RWPE1 (cell line): ENCODE measurements at places on chromosomes 5 and 9.

GRCh38 chr9:137181680-137182079 is 6.7 kb downstream of the ANAPC2 start:
- no peak for DNase-seq

DNA sequence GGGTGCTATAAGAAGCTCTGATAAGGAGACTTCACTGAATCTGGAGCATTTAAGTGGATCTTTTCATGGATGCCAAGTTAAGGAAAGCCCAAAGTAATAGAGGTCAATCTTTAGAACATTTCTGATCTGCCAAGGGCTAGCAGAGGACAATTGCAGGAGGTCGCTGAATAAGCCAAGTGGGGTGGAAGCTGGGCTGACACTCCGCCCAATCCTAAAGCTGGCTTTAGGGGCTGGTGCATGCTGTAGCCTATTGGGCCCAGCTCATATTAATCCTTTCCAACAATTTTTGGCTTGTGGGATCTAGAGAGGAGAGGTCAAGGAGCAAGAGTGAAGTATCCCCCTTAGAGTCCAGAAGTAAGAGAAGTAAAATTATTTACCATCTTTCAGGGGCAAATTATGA is 526.5 kb downstream of the RAB3C start:
- no peak for DNase-seq

DNA sequence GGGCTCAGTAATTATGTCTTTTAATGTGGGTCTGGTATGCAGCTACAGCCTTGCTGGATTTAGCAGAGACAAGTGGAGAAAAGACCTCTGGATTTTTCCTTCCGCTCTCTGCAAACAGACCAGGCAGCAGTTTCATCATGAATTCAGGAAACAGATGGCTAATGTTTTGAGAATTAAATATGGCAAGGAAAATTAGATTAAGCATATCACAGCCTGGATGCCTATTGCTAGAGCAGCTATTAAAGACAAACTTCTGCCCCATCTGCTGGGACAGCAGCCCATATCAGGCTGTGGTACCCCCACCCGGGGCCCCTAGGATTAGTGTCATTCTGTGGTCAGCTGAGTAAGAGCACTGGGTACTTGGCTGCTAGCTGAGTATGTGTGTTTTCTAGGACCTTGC is 6.2 kb downstream of the SKP2 start:
- DNase-seq = no peak

DNA sequence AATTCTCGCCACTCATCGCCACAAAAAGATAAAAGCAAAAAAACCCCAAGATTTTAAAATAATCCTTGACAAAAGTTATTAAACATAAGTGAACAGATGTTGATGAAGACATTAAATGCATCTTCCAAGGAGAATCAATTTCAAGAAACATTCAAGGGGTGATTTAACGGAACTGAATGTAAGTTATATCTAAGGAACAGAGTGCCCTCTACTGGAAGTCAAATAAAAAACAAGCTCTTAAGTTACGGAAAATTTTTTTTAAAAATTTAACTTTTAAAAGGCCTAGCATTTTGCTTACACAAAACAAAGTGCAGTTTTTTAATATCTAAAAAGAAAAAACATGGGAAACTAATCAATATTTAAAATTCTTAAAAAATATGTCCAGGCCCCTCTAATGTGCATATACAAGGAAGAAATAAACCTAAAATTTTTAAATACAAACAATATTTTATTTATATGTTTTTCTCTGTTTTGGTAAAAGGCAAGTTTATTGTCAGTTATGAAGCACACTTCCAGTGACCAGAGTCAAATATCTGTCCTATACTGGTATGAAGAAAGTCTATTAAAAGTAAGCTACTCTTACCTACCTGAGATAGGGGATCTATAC is 28.0 kb downstream of the TEX10 start:
- DNase-seq = peak; percentile 18

GRCh38 chr5:142929587-142929986 is 159.4 kb downstream of the ARHGAP26 start:
- DNase-seq = no peak

GRCh38 chr5:2779459-2779858 is 28.0 kb upstream of the IRX2 start:
- DNase-seq = peak; percentile 20

GRCh38 chr5:169686137-169686536 is 49.1 kb downstream of the DOCK2 start:
- DNase-seq = no peak

- DNase-seq = peak; percentile 18
Measured at GRCh38 chr5:108727236-108727650, 20.5 kb upstream of the FER start.

DNA sequence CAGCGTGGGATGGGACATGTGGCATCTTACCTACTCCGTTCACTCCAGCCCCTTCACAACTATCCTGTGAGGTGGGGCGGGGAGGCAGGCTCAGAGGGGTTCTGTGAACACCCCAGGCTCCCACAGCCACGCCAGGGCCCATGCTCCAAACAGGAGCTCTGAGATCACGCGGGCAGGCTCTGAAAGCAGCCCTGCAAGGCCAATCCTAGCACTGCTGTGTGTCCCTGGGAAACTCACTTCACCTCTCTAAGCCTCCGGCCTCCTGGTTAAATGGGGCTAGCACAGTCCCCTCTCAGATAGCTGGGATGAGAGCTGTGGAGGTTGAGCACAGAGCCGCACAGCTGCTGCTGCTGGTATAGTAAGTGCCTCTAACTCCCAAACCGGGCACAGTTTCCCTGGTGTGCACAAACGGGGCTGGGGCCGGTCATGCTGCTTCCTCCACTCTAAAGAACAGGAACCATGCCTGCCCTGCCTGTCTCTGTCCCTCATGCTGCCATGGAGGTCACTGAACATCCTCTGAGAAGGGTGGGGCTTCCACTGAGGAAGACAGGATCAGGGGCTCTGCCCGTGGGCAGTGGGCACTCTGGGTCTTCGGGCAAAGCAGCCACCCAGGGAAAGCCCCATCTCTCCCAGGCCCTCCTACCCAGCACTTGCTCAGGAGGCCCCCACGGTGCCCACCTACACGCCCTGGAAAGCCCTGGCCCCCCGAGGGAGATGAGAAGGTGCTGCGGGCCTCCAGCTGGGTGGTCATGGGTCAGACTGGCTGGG is 13.0 kb upstream of the ASS1 start:
- DNase-seq = no peak

DNA sequence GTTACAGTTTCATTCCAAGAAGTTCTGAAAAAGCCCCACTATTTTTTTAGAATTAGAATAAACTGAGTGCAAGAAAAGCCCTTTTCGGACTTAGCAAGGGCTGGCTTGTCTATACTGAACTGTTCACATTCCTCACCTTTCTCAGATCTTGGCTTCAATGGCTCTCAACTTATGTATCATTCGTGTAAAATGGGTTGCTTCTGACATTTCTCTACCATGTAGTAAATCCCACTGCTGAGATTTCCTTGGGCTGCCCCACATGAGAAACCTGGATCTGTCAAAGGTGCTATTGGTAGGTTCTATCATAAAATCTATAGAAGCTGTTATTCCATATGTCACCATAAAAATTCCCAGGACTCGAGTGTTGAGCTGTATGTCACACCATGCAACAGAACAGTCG is 454.3 kb downstream of the CTNND2 start:
- DNase-seq = no peak

- no peak for DNase-seq
Measured at GRCh38 chr5:11304641-11305040, 543.6 kb upstream of the DAP start.

GRCh38 chr9:7363777-7364477 is 435.7 kb downstream of the DMAC1 start:
- no peak for DNase-seq

GRCh38 chr5:112636751-112637150 is 100.9 kb upstream of the APC start:
- no peak for DNase-seq

DNA sequence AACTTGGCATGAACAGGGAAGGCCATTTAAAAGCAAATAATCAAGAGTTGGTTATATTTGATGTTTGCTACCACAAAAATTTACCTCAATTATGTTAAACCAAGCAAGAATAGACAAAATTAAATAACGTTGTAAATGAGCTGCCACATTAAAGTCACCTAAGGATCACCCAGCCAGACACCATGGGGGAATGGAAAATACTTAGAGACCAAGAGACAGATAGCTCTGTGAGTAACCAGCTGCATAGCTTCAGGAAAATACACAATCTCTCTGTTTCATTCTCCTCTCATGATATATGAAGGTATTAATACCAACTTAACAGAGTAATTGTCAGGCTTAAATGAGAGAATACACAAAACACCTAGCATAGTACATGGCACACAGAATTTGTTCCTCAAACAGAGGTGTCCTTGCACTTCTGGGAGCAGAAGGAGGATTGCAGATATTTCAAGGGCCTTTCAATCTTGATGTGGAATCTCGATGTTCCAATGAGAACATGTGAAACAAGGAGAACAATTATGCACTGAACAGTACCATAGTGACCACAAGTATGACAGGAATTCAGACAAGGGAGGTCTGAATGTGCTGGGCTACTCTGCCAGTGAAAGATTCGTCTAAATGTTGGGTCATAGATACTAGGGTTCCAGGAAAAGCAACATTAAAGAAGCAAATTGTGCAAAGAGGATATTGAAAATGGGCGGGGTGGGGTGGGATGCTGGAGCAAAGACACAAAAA is 18.6 kb downstream of the JAKMIP2 start:
- DNase-seq = no peak

GRCh38 chr9:101387871-101388506 is 3.2 kb upstream of the BAAT start:
- peak; percentile 35 for DNase-seq

DNA sequence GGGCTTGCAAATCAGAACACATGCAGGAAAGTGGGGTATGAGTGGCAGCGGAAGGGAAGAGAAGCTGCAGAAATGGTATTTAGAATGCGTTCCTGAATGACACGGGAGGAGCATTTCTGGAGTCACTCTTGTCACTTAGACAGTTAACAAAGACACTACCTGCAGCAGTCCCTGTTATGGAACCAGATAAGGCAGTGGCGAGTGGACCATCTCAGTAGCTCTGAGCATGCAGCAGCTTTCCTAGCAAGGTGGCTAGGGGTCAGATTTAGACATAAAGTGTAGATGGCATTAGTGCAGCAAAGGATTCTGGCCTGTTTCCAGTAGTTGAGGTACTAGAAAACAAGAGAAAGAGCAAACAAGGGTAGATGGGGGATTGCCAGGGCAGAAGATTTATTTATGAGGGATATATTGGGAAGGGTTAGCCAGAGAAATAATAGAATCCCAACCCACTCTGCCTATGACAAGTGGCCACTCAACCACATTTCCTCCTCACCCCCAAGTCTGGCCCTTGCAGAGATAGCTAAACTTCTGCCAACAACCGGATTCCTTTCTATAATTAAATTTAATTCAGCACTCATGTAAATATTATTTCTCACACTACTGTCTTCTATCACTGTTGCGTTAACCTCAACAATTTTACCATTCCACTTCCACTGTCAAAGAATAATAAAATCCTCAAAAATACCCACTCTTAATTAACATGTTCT is 201.6 kb downstream of the DCP2 start:
- DNase-seq = no peak

DNA sequence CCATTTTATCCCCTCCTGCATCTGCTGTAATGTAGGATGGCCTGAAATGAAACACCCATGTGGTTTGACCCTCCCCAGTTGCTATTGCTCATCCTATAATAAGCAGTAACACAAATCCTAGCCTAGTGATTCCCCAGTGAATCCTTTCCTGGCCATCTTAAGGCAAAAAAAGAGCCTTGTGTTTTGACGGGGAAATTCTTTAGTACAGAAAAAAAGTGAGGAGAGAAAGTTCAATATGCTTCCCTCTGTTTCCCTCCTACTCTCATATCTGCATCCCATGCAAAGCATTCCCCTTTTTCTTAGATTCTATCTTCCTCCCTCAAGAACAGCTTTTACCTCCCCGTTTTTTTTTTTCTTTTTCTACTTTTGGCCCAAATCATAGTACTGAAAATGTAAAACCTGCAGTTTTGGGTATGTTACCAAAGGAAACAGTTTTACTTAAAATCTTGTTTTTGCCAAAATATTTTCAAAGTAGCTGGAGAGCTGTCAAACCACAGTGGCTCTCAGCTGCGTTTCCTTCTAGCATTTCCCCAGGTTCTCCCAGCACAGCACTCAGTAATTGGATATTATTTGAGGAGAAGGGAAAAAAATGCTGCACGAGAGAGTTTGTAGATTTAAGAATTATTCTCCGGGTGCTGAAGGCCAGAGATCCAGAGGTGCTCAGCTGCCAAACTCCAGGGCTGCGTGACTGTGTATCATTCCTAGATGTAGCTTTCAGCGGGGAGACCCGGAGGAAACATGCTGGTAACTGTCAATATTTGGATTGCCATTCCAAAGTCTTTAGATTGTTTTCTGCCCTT is 321.4 kb downstream of the NPR3 start:
- DNase-seq = no peak

- DNase-seq = peak; percentile 76
Measured at GRCh38 chr9:110623462-110624025, 44.0 kb upstream of the SVEP1 start.

GRCh38 chr9:76607730-76608436 is 148.9 kb downstream of the GCNT1 start:
- no peak for DNase-seq

- DNase-seq = no peak
Measured at GRCh38 chr5:53877243-53877642, 316.8 kb downstream of the NDUFS4 start.

DNA sequence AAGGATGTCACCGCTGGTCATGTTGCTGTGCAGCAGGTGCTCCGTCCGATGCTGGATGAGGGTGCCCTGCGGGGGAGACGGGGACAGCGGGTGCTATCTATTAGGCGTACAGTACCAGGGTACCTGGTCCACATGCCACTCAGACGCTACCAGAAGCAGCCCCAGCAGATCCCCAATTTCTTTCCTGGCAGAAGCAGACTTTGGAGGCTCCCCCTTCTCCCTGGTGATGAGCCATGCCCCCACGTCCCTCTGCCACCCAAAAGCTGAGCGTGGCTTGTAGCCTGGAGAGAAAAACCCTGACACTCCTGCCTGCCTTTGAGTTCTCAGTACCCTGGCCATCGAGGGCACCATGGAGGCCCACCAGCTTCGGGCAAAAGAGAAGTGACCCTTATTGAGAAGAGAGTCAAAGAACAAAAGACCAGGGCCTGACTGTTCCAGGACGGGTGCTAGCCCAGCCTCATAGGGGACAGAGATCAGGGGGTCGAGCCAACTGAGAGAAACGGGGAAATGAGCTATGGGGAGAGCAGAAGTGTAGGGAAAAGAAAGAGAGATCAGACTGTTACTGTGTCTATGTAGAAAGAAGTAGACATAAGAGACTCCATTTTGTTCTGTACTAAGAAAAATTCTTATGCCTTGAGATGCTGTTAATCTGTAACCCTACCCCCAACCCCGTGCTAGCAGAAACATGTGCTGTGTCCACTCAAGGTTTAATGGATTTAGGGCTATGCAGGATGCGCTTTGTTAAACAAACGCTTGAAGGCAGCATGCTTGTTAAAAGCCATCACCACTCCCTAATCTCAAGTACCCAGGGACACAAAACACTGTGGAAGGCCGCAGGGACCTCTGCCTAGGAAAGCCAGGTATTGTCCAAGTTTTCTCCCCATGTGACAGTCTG is 62.0 kb upstream of the ZNF354B start:
- no peak for DNase-seq

GRCh38 chr5:43615445-43616184 is 12.6 kb downstream of the NNT start:
- no peak for DNase-seq
